CD4-positive, alpha-beta T cell treated with Interleukin-6 for 4 hours (primary cell): ENCODE measurements at places on chromosomes 1 and 21.

GRCh38 chr1:59900640-59901039, 25.9 kb downstream of the CYP2J2 start:
- DNase-seq, result no peak

GRCh38 chr21:46157987-46158451, 2.6 kb upstream of the FTCD start:
- DNase-seq, result no peak

GRCh38 chr1:172399756-172400721, 20.4 kb upstream of the C1orf105 start:
- DNase-seq, result no peak

- no peak for DNase-seq
These were observed 518 bp downstream of the PLOD1 start for GRCh38 chr1:11935057-11935412.

DNA sequence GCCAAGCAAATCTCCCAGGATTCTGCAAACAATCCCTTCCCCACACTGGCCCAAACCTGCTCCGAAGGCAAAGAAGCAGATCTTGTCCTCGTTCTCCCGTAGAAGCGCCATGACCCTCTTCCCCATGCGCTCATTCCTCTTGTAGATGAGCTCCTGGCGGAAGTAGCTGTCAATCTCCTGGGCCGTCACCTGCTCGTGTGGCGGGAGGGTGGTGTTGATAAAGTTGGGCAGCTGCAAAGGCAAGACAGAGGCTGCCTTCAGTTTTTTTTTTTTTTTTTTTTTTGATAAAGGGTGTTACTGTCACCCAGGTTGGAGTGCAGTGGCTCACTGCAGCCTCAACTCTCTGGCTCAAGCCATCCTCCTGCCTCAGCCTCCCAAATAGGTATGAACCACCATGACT, 202.7 kb downstream of the TRABD2B start:
- no peak for DNase-seq

GRCh38 chr1:7299994-7300393, 471.1 kb upstream of the VAMP3 start:
- DNase-seq, result no peak

- DNase-seq, result no peak
These were observed 67.6 kb upstream of the ABCG1 start for GRCh38 chr21:42151148-42151947.

DNA sequence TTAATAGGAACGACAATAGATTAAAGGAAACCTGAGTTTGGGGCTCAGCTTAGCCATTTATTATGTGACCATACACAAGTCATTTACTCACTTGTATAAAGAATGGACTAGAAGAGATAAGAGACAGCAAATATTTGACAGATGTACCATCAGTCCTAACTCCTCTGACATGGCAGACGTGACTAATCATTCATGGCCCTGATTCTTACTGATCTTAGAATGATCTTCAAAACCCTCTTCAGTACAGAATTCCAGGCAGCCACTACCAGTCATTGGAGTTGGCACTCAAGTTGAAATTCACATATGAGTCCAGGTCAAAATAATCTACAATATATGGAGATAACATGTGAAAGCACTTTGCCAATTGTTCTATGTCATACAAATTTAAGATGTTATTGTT, 21.0 kb upstream of the POU2F1 start:
- no peak for DNase-seq

DNA sequence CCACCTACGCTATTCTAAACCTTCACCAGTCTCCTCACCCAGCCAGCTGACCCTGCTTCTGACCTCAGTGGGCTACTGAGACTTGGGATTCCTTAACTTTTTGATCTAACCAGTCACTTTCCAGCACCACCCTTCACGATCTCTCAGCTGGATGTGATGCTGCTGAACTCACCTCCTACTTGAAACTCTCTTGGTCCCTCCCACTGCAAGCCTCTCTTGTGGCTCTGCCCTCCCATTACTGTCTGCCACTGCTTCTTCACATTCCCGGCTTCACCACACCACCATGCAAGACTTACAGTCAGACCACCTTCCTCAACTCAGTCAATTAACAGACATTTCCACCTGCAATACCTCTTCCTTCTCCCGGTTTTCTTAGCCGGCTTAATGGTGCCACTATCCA, 6.3 kb downstream of the TAF5L start:
- no peak for DNase-seq

DNA sequence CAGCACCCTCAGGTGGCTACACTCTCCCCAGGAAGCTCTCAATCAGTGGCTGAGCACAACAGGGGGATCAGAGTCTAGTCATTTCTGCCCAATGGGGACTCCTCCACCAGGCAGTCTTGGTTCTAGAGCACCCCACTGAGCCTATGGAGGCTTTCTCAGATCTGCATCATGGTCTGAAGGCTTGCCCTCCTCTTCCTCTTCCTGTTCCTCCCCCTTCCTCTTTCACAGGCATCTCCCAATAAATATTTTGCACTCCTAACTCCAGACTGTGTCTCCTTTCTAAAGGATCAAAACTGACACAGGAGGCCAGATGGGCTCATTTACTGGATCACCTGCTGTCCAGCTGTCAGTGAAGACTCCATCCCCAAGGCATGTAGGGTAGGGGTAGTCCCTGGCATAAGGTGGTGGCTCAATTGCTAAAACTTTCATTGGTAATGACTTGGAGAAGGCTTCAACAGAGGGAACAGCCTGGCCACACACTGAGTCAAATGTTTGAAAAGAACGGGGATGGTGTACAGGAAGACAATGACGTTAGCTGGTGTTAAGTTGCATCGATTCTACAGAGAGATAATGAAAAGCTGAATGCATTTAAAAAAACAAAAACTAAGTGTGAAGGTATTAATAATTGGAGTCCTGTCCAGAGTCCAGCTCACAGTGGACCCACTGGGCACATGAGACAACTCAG, 84.2 kb upstream of the SLC2A1 start:
- DNase-seq, result no peak

- no peak for DNase-seq
These were observed 13.1 kb downstream of the S100A10 start for GRCh38 chr1:151980287-151981177.

DNA sequence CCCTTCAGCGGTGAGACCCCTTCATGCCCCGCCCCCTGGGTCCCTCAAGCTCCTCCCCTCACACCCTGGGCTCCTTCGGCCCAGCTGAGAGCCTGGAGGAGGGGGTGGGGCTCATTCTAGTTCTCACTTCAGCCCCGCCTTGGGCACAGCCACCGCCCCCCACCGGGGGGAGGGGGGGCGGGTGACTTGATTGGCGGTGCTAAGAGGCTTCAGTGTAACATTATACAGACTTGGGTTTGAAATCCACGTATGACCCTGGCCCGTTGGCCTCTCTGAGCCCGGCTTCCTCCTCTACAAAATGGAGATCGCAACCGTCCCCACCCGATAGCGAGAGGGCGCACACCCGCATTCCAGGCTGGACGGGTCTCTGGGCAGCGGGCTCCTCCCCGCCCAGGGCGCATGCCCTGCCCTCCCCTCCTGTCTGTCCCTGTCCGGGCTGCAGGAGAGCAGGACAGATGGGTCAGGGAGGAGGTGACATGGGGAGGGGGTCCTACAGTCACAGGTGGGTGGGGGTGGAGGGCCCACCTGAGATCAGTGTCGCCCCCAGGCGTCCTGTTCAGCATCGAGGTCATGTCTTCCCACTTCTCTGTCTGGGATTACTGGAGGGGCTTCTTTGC, 5.1 kb downstream of the CLCNKB start:
- peak; percentile 69 for DNase-seq

- no peak for DNase-seq
These were observed 21.8 kb downstream of the MIS18A start for GRCh38 chr21:32256873-32257620.

GRCh38 chr1:168656485-168656884, 72.5 kb downstream of the DPT start:
- DNase-seq, result no peak

DNA sequence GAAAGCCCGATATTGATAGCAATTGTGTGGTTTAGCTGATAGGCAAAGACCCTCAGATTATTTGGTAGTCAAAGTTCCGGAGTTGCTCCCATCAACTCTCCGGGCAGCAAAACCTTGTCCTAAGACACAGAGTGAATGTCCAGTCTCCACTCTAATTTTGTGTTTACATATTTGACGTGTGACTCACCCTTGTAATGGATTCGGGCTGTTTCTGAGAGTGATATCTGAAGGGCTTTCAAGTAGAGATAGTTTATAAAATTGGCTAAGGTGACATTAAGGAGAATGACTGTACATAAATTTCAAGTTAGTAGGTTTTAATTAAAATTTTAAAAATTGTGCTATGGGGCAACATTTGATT, 154.2 kb downstream of the CNIH3 start:
- no peak for DNase-seq

GRCh38 chr1:1334835-1335234, 3.8 kb downstream of the TAS1R3 start:
- DNase-seq, result no peak

GRCh38 chr21:44927587-44928461, 7.1 kb upstream of the ITGB2 start:
- peak; percentile 97 for DNase-seq

- DNase-seq, result no peak
These were observed 1144.6 kb upstream of the TMPRSS15 start for GRCh38 chr21:19547951-19548840.

DNA sequence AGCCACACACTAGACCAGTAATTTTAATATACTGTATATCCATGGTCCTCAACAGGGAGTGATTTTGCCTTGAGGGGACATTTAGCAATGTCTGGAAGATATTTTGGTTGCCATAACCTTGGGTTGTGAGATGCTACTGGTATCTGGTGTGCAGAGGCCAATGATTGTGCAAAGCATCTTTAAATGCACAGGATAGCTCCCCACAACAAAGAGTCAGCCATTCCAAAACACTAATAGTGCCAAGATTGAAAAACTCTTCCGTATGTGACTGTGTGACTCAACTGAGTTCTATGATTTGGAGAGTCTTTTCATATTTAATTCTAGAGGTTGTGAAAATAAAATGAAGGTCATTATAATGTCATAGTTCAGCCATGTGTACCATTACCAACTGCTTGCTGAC, 141.4 kb upstream of the CACYBP start:
- DNase-seq, result no peak
